ENCODE measurements at places on chromosomes 12 and 14.

GRCh38 chr12:120678572-120678971, 8.4 kb upstream of the MLEC start:
- no peak for DNase-seq

- no peak for DNase-seq
Observed at GRCh38 chr12:57655541-57656240, 22.7 kb upstream of the B4GALNT1 start.

DNA sequence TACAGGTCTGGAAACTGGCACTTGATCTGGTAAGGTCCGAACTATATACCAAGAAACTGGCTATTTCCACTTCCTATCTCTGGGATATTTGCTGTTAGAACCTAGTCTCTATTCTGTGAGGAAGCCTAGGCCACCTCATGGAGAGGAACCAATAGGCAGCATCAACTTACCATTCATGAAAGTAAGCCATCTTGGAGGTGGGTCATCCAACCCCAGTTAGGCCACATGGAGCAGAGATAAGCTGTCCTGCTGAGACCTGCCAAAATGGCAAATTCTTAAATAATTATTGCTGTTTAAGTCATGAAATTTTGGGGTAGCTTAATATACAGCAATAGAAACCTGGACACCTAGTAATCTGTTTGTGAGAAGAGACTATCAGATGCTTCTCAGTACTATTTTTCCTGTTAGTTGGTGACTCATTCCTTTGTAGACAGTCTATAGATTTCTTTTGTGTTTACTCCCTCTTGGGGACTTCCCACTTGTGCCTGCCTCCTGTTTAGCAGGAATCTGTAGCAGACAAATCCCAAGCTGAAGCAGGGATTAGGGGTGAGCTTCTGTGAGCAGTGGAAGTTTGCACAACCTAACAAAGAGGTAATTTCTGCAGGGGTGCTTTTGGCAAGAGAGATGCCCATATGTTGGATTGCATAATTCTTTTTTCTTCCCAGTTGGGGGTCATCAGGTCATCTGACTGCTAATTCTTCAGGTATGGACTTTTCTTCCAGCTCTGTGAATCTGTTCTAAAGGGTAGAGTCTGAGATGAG, 136.8 kb downstream of the IGF1 start:
- no peak for DNase-seq

DNA sequence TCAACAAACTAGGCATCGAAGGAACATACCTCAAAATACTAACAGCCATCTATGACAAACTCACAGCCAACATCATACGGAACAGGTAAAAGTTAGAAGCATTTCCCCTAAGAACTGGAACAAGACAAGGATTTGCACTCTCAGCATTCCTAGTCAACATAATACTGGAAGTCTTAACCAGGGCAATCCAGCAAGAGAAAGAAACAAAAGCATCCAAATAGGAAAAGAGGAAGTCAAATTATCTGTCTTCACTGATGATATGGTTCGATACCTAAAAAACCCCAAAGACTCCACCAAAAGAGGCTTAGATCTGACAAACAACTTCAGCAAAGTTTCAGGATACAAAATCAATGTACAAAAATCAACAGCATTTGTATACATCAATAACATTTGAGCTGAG, 32.5 kb downstream of the CCDC38 start:
- no peak for DNase-seq

DNA sequence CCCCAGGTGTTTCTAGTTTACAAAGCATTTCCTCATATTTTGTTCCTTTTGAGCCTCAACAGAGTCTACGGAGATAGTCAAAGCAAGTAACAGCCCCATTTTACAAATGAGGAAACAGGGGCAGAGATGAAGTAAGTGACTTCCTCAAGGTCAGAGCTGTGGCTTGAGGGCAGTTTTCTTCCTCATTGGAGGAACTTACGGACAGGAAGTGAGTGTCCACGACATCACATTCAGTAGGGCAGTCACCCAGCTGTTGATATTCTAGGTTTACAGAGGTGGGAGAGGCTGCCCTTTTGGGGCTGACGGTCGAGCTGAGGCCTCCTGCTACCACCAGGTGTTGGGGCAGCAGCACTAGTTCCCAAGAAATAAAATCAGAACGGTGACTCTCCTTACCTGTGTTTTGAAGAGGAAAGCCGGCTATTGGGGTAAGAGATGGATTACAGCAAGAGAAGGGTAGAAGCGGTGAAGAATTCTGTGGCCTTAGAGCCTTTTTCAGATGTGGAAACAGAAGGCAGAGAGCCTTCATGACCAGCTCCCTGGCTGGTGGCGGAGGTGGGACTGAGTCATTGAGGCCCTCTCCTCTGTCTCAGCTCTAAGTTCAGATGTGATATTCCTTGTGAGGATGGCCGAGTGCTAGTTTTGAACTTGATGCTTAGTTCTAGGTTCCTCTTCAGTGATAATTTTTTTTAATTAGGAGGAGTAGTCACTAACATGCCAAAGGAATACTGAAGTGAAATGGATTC, 41.7 kb downstream of the SUSD6 start:
- no peak for DNase-seq
